ENCODE measurements at places on chromosomes 2 and 18.

GRCh38 chr2:218812096-218812815 lies 19.3 kb downstream of the PRKAG3 start:
- no peak for DNase-seq

- DNase-seq, result no peak
These were observed 529 bp upstream of the MTA3 start for GRCh38 chr2:42567806-42568400.

DNA sequence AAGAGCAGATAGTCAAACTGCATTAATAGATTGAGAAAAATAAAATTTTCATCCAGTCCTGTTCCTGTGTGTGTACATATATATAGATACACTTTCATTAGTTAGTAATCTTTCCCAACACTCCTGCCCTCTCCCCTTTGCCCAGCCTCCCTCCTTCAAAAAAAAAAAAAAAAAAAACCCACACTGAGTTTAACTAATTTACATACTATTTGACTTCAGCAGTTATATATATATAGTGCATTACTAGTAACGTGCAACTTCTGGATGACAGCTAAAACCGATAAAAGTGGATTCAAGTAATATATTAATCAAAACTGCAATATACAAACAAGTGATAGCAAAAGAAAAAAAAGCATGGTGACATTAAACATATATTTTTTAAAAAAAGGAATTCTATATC lies 1.4 kb downstream of the FIGN start:
- no peak for DNase-seq

DNA sequence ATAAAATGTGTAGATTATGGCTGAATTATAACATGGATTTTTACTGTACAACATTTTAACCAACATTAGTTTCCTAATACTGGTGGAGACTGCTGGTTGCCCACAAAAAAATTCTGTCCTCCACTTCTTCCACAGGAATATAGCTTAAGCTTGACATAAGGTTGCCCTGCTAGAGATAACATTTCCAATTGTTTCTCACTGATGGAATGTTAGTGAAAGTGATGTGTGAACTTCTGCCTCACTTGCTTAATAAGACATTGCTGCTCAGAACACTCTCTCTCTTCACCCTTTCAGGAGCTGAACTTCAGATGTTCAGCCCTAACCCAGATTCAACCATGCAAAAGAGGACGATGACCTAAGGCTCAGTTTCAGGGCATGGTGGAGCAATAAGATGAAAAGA lies 2.7 kb upstream of the SGPP2 start:
- DNase-seq, result no peak

DNA sequence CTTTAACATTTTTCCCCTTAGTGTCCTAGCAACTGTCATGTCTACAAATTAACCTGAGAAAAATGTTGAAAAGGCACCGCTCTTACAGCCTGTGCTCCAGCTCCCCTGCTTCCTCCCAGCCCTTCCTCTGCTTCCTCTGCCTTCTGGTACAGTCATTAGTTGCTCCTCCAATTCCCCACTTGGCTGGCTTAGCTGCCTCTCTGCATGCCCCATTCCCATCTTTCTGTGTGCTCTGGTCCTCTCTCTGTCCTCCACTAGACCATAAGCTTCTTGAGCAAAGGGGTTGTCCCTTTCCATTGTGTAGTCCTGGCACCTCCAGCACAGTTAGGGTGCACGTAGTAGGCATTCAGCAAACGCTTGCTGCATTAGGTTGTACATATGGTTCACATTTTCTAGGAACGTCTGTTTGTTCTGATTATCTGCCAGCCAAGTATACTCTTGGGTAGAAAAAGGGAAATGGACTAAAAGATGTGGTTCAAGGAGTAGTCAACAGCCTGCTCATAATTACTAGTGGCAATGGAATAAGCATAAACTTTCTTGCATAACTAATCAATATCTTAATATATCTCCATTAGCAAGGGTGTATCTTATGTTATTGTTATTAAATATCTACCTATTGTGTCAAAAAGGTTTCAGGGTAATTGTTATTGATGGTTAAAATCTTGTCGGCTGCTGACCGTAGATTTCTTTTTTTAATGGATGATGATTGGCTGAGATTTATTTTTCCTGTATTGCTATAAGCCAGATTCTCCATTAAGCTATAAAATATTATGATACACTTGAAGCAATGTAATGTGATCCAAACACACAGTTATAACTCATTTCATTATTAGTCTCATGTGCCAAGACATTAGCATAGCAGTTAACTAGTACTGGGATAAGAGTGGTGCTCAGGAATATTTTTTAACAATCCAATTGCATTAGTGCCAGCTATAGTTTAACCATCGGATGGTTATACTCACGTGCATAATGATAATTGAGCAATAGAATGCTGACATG lies 340.1 kb downstream of the SLC4A3 start:
- DNase-seq, result no peak
